SW480 (cell line): ENCODE measurements at places on chromosomes 4 and X.

GRCh38 chrX:16966752-16967448 is 20.4 kb downstream of the REPS2 start:
- DNase-seq, result no peak

DNA sequence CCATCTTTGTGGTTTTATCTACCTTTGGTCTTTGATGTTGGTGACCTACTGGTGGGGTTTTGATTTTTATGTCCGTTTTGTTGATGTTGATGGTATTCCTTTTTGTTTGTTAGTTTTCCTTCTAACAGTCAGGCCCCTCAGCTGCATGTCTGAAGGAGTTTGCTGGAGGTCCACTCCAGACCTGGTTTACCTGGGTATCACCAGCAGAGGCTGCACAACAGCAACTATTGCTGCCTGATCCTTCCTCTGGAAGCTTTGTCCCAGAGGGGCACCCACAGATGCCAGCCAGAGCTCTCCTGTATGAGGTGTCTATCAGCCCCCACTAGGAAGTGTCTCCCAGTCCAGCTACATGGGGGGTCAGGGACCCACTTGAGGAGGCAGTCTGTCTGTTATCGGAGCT is 199.3 kb upstream of the WDFY3 start:
- no peak for DNase-seq

DNA sequence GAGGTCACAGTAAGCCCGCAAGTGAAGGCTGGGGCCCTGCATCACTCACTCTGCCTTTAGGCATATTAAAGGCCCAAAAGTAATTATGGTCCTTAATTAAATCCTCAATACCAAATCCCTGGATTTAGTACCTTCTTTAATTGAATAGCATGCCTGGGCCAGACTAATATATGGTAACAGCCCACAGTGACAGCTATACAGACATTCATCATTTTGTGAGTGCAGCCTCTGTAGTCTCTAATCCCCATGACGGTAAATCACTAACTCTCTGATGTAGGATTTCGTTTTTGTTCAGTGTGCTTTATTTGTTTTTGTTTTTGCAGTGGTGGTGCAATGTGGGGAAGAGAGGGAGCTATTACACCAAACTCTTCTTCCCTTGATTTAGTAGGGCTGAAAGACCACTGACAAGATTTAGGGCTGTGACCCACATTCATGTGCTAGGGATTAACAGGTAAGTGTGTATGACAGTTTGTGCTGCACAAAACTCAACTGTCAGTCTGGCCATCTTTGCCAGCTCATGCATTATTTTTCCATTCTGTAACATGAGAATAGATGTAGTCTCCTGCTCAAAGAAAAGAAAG is 60.6 kb upstream of the SLC39A8 start:
- DNase-seq, result no peak

DNA sequence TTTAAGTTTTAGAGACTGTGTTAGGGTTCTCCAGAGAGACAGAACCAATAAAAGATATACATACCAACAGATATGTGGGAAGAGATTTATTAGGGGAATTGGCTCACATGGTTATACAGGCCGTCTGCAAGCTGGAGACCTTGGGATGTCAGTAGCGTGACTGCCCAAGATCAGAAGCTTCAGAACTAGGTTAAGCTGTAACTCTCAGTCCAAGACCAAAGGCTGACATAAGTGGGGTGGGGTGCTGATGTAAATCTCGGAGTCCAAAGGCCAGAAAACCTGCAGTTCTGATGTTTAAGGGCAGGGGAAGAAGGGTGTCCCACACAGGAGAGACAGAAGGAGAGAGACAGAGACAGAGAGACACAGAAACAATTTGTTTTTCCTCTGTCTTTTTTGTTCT is 10.5 kb downstream of the CLDN34 start:
- DNase-seq, result no peak

- DNase-seq, result no peak
Measured at GRCh38 chrX:19899217-19899788, 11.9 kb upstream of the SH3KBP1 start.

GRCh38 chr4:74675673-74676279 is 118.5 kb downstream of the BTC start:
- peak; percentile 66 for DNase-seq

- DNase-seq, result no peak
Measured at GRCh38 chr4:84672177-84672576, 89.2 kb downstream of the CDS1 start.

DNA sequence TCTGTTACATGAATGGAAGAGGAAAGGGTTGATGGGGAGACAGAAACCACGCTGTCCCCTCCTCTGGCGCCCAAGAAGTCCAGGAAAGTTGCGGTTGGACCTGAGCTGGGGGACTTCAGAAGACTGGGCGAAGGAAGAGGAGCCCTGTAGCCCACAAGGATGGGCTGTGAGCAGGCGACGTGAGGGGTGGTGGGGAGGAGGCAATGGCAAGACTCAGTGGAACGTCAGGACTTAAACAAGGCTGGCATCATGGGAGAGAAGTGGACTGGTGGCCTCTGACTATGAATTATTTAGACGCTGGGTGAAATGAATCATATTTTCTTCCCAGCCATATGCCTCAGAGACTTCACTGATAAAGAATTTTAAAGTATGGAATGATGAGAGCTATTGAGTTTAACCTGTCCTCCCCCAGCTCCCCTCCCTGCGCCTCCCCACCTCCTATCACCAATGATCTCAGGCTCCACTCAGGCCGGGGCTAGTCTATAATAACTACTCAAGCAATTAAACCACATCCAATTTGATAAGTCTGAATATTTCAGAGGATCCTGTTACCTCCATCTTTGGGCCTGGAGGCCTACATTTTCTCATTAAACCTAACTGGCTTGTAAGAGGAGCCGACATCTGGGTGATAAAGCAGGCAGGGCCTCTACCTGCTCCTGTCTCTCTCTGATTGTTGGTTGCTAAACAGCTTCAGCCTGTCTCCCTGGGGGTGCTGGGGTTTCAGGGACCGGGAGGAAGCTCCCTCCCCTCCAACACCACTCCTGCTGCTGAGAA is 63.6 kb downstream of the SMIM20 start:
- DNase-seq, result no peak

GRCh38 chr4:113943863-113944262 is 35.6 kb downstream of the ARSJ start:
- no peak for DNase-seq

GRCh38 chrX:31024866-31025265 is 47.0 kb downstream of the FTHL17 start:
- no peak for DNase-seq

- no peak for DNase-seq
Measured at GRCh38 chr4:121253961-121254360, 89.8 kb upstream of the TNIP3 start.

- DNase-seq, result peak; percentile 86
Measured at GRCh38 chr4:123350191-123350544, 46.4 kb upstream of the SPRY1 start.

DNA sequence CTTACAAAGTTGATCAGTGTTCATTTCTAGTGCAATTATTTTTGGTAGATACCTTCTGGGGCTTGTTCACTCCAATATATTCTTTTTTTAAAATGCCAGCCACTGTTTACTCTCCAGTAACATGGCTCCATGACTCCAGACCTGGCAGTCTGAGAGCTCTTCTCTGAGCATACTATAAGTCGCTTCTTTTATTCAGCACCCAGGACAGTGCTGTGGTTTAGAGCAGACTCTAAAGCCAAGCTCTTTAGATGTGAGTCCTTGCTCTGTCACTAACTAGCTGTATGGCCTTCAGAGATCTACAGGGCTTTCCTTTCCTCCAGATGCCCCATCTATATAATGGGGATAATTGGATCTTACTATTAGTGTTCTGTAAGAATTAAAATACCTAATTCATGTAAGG is 200.2 kb upstream of the FAM241A start:
- no peak for DNase-seq

DNA sequence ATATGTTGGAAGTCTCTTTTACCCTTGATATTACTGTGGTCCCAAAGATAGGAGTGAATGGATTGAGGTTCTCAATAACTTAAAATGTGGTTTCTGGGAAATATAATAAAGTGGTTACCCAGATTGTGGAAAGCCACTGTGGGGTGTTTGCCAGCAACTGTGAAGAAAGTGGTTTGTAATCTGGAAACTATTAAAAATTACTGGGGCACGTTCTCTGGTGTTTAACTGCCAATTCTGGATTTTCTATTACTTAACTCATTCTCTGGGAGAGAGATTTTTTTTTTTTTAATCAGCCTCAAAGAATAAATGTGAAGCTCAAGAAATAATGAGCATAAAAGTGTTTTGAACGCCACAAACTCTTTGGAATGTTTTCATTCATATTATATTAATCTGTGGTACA is 4.9 kb upstream of the CXCL6 start:
- DNase-seq, result no peak

DNA sequence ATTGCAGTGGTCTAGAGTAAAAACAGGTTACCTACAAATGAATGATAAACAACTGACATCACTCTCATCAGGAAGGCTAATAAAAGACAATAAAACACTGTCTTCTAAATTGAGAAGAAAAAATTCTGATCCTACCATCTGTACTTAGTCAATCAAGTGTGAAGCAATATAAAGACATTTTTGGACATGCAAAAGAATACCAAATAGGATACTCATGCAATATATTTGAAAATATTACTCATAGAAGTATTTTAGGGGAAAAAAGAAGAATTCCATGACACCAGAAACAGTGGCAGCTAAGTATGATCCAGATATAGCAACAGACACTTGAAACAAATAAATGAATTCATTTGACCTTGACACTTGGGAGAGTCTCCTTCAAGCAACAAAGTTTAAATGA is 63.8 kb upstream of the FAM120C start:
- DNase-seq, result no peak

- DNase-seq, result no peak
Measured at GRCh38 chr4:144614850-144615585, 30.9 kb upstream of the HHIP start.

DNA sequence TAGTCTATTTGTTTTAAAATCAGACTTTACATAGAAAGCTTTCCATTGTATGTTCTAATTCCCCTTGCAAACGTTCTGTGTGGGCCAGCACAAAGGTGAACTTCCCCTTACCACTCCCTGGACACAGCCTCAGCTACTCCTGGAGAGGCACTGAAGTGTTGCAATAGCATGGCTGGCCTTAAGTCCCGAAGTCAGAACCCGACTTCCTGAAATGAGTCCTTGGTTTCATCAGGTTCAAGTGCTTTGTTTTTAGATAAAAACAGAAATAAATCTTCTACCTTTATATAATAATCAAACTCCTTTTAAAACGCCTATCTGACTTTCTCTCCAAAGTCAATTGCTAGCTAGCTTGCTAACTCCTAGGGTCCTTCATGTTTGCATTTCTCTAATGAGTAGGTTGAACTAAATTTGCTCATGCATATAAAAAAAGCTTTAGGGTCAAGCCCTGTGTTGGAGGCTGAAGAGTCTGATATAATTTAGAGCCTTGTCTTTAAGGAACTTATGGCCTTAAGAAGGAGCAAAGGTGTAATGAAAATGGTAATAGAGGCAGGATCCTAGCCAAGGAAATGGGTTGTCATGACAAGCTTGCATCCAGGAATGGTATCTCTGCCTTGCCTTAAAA is 9.0 kb downstream of the BMP3 start:
- no peak for DNase-seq

GRCh38 chrX:136204571-136204970 is 46.6 kb downstream of the MAP7D3 start:
- DNase-seq, result no peak

DNA sequence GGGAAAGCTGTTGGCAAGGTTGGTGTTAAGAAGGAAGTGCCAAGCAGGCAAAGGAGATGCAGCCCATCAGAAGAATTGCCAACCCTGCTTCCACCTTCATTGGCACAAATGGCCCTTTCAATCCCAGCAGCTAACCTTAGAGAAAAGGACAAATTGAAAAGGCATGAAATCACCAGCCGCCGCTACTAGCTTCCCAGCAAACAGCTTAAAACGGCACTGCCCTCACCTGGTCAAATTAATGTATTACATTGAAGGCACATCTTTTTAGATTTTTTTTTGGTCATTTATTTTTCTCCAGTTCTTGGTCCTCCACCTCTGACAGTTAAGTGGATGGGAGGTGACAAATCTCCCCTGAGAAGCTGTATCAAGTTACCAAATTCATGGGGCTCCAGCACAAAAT is 51.0 kb upstream of the NHSL2 start:
- DNase-seq, result peak; percentile 51

DNA sequence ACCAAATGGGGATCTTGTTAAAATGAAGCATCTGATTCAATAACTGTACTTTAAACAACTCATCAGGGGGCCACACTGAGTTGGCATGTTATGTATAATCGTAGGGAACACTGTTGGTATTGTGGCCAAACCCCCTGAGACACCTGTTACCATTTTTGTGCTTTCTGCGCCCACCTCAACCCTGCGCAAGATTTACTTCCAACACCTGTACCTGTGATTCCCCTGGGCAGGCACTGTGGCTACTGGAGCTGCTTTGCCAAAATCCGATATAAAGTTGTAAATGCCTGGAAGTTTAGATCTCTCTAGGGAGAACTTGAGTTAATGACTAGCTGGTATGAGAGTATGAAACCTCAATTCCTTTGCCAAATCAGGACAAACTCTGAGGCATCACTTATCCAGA is 259.8 kb upstream of the ATOH1 start:
- no peak for DNase-seq

- no peak for DNase-seq
Measured at GRCh38 chr4:88743696-88744095, 46.1 kb upstream of the NAP1L5 start.

DNA sequence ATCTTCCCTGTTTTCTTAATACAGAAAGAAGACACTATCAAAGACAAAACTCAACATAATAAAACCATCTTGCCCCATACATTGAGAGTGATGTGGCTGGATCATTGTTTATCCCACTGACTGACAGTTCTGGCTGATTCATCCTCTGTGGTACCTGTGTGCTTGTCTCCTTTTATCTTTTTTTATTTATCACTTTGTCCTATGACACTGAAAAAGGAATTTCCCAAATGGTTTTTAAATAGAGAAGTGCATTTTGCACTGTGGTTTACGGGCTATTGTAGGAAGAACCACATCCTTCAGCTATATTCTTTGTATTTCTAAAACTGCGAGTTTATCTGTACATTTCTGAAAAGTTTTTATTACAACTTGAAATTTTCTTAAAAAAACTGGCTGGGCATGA is 15.0 kb downstream of the TTC29 start:
- no peak for DNase-seq

- DNase-seq, result no peak
Measured at GRCh38 chr4:101171747-101172146, 175.6 kb downstream of the PPP3CA start.

DNA sequence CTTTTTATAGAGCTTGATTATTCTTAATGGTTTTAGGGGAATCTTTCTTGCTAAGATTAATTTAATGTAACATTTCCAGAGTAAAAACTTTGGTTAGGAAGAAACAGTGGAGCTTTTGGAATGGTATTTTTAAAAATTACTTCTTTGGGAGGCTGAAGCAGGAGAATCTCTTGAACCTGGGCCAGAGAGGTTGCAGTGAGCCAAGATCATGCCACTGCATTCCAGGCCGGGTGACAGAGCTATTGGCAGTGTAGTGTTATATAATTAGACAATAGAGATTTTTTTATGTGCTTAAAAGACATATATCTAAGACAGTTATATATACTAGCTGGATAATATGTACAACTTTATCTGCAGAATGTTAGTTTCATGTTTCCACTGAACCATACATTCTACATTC is 585.6 kb downstream of the ADGRL3 start:
- no peak for DNase-seq
